Hematopoietic multipotent progenitor cell treated with erythropoietin and hydrocortisone succinate and interleukin-3 and kit ligand, for 8 days (in vitro differentiated cells): ENCODE measurements at places on chromosomes 5 and 9.

DNA sequence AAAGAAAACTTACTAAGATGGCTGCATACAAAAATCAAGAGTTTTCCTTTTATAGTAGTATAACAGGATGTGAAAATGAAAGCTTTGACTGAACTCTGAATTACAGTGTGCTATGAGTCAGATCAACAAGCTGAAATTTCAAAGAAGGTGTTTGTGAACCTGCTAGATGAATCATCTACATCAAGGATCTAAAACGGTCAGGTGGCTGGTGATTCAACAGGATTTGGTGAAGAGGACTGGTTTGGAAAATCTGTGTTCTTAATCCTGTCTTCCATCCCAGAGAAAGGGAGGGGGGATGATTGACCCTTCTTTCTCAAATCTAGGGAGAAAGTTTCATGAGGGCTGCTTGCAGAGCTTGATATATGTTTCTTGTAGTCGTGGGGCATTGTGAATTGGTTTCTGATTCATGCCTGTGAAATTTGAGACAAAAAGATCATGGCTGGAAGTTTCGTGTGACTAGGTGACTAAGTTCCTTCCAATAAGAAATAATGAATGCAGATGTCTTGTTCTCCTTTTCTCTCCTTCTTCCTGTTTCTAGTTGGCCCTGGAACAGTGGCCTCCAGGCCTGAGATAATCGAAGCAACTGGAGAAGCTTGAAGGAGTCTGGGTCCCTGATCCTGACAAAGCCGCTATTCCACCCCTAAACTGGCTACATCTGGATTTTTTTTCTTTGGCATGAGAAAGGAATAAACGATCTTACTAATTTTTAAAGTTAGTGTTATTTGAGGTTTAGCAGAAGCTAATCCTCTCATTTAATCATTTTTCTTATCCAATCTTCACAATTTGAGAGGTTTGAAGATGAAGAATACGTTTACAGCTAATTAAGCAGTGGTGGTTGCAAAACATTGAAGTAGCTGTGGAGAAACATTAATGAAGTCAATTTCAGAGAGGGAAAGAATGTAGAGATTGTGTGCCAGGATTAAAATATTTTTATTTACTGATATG lies 67.2 kb downstream of the MRPS30 start:
- no peak for DNase-seq

DNA sequence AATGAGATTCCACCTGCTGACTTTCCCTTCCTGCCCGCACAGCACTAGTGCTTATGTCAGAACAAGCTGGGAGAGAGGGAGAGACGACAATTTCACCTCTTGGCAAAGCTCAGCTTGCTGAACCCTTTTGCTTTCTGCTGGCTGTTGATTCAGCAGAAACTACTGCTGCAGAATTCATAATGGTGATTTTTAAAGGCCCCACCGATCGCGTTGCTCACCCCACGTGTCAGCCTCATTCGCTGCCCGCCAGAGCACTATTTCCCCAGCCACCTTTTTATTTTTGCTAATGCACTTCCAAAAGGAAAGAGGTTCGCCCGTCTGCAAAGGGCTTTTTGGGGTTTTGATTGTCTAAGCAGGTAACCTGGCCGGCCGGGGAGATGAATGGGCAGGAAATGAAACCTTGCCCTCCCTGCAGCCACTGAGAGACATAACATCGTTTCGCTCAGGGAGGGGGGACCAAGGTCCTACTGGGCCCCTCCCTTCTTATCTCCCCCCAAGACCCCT lies 1.3 kb downstream of the PPP2R2B start:
- no peak for DNase-seq

DNA sequence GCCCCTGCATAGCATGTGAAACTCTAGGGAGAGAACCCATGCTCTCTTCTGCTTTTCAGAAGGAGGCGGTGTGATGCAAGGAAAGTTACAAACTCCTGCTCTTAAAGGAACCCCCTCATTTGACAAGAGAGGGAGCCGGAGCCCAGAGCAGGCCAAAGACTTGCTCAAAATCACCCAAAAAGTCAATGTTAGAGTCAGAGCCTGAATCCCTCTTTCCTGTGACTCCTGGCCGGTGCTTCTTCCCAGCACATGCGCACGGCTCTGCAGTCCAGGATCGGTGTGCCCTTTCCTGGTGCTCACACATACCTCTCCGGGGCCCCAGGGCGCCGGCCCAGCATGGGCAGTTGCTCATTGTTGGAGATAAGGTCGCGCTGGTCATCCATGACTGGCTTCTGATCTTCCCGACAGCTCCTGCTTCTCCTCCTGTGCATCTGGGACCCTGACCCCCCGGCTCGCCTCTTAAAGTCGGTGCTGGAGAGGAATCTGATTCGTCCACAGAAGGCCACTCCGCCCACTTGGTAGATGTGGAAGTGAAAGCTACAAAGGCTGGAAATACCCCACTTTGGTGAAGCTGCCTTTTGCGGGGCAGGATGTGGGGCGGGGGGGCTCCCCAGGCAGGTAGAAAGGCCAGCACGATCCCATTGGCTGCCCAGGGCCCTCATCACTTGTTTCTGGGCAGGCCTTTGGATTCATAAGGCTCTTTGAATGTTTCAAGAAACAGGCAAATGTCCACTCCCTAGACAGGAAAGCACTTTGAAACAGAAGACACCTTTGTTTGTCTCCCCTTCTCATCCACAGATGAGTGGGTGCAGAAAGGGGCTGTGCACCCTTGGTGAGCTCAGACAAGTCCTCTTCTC lies at the start of gene CD74:
TSS of gene CD74 (minus strand) at position 592 of the 857 bp plus-strand sequence. CDS start at position 431, 161 bp downstream.
- DNase-seq = peak; percentile 72

- no peak for DNase-seq
These were observed 47.7 kb downstream of the COL23A1 start for GRCh38 chr5:178542455-178542854.

- DNase-seq = no peak
These were observed 140.2 kb downstream of the TMC1 start for GRCh38 chr9:72661401-72662135.

DNA sequence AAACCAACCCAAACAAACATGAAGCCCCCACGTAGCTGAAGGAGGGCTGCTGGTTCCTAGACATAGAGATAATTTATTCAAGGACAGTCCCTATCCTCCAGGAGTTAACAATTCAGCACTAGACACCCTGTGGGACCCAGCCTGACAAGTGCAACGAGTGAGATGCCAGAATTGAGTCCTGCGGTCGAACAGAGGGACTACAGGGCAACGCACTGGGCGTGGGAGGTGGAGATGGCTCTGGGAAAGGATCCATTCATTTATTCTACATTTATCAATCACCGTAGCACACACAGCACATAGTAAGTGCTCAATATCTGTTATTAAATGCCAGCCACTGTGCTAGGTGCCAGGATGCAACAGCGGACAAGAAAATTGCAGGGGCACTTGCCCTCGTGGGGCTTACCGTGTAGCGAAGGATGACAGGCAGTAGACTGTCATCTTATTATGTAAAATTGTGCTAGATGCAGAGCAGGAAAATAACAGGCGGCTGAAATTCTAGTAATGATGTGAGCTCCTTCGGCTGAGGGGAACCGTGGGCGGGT lies 855 bp upstream of the ARHGAP26 start:
- DNase-seq = peak; percentile 24
